ENCODE measurements at places on chromosomes 6 and 20.
A peak's percentile ranks its signal among the peaks of the same experiment; 100 is the strongest.

DNA sequence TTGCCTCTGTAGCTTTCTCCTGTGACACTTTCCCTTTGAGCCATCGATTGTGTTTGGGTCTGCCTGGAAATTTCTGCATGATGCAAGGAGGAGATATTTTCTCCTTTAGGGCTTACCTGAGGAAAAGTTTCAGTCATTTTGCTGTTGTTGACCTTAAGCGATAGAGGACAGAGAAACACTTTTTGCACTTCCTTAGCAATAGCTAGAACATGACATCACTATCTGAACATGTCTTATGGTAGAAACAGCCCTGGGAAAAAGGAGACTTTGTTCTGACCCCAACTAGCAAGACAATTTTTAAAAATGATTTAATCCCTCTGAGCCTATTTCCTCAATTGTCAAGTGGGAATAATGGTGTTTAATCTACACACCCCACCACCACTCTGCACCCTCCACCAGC lies 9.7 kb upstream of the FILIP1 start:
- no peak for DNase-seq

- DNase-seq: no peak
Measured at GRCh38 chr20:45971425-45971674, 653 bp downstream of the ZNF335 start.

- no peak for DNase-seq
Measured at GRCh38 chr6:167748458-167749379, 78.0 kb upstream of the AFDN start.

DNA sequence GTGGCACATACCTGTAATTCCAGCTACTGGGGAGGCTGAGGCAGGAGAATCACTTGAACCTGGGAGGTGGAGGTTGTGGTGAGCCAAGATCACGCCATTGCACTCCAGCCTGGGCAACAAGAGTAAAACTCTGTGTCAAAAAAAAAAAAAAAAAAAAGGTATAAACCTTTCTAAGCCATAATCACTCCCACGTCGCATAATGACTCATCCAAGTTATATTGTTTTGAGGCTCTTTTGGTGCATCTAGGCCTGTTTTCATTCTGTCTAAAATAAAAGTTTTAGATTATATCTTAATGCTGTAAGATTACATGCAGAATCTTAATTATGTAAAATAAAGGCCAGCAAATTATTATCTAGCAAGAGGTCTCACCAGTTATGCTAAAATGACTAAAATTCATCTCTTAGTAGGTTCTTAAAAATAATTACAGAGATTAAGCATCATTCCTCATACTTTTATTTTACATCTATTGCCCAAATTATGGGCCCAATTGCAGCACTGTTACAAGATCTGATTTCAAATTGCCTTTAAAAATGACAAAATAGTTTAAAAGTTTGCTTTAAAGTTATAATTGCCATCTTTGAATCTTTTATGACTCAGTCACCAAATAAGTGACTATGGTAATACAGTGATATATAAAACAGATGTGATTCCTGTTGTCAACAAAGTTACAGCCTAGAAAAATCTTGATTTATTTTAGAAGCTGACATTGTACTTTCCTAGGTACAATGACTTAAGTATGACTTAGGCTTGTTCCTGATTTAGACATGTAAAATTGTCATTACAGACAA lies 10.4 kb upstream of the SUMO4 start:
- peak; percentile 21 for DNase-seq

- no peak for DNase-seq
Measured at GRCh38 chr6:33251395-33252012, 20.2 kb downstream of the VPS52 start.

DNA sequence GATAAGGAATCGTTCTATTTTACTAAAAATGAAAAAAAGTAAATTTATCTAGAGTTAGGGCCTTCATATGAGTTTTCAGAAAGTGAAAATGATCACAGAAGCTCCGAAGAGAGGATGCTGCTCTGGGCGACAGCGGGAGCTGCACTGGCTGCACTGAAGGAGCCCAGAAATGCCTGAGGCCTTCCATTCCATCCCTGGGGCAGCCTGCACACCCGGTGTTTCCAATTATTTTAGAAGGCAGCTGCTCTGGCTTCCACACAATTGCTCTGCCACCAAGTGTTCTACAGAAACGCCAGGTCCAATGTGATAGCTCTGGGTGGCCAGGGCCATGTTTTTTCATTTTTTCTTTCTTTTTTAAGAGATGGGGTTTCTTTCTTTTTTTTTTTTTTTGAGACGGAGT lies 3.6 kb downstream of the DTNBP1 start:
- no peak for DNase-seq

DNA sequence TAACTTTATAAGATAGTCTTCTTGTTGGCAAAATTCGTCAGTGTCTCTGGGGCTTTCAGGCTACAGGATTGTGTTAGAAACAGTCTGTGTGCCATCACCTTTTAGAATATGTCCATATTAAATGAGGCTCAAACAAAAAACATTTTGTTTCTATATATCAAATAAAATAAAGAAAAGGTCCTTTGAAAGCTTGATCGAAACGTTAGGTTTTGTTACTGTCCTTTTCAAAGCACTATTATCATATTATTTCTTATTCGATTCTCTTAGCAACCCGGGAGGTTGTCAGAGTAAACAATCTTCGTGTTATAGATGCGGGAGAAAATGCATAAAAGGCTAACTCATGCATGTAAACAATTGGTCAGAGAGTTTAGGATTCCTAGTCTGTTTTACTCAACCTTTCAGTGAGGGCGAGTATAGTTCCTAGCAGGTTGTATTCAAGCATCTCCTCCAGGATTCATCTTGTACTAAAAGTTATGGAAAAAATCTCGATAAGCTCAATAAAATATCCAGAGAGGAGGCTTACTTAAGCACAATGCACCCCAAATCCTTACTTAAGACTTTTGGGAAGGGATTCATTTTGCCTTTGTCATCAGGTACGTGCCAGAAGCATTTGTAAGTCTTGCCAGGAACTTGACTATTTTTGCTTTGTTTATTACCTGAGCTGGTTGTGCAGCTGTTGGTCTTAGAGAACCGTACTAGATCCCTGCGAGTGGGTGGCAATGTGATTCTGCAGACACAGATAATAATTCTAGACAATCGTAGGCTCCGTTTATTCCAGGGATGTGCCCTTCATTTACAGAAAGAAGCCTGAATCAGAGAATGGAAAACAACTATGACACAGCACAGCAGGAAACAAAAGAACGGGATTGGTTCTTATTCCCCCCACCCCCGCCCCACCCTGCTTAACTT lies 159.6 kb upstream of the ZNF217 start:
- no peak for DNase-seq

DNA sequence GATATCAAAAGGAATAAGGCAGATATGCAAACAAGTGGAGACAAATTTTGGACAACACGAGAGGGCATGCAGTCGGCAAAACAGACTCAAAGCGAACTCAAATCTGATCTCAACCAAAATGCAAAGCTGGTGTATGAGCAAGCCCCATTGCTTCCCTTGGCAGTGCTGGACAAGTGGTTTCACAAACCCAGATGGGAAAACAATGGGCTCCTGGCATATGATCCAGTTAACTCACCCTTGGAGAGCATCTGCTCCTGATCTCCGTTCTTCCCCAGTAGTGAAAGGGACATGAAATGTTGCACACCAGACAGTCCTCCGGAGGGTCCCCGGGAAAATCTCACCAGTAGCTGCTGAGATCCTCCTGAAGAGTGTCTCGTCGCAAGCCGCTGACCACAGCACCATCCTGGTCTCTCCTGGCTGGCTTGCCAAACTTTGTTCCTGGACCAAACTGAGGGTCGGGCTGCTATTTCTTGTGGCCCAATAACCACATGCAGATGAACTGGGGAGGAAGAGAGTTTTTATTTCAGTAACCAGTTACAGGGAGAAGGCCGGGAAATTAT lies 84.3 kb upstream of the THBS2 start:
- DNase-seq: no peak

Data from suppressor macrophage treated with lipopolysaccharide for 1 hour (primary cell).